ENCODE measurements at places on chromosomes 2 and 18.
A peak's percentile ranks its signal among the peaks of the same experiment; 100 is the strongest.

DNA sequence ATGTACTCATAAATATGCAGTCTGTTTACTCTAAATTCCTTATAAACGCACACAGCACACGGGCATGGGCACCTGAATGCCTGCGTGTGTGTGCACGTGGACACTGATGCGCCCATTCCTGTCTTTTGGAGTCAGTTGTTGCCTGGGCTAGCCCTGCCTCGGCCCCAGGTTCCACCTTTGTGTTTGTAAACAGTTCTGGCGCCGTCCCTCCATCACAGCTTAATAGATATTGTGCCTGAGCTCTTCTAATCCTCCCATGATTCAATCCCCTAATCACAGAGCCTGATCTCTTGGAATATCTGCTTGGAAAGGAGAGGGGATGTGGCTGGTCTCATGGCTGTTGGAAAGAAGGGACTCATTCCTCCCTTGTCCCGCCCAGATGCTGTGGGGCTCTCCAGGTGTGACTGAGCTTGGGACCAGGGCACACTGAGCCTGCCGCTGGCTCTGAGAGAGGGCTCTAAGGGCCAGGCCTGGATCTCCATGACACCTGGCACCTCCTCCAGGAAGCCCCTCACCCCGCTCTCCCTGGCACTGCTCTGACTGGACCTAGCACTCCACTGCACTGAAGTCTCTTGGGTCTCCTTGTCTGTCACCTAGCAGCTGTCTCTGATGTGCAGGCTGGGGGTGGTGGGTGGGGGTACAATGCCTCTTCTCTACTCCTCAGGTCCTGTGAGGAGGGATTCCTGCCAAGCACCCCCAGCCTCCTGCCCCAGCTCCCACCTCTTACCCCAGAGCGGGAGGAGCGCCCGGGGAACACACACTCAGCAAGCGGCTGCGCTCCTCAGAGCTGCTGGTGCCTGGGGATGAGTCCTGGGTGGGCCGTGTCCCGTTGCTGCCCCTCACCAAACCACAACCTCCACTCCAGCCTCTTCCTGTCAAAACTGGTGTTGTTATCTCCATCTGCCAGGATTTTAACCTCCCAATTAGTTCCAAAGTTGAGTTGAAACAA lies 181.3 kb downstream of the INHBB start:
- no peak for DNase-seq

GRCh38 chr2:16716024-16716423 lies 50.4 kb upstream of the CYRIA start:
- DNase-seq, result no peak

- no peak for DNase-seq
These were observed 13.6 kb upstream of the APCDD1 start for GRCh38 chr18:10440884-10441283.

GRCh38 chr18:3879114-3879835 lies 429.3 kb downstream of the TGIF1 start:
- DNase-seq, result no peak

GRCh38 chr18:2336690-2337392 lies 234.5 kb downstream of the METTL4 start:
- no peak for DNase-seq

- no peak for DNase-seq
These were observed 7.2 kb upstream of the KCNK3 start for GRCh38 chr2:26685341-26685740.

- peak; percentile 42 for DNase-seq
These were observed 280.9 kb upstream of the STON1 start for GRCh38 chr2:48249025-48249424.

GRCh38 chr2:188096910-188097309 lies 194.8 kb upstream of the GULP1 start:
- DNase-seq, result no peak

- DNase-seq, result no peak
These were observed 81.3 kb downstream of the FAM210A start for GRCh38 chr18:13645093-13645492.

DNA sequence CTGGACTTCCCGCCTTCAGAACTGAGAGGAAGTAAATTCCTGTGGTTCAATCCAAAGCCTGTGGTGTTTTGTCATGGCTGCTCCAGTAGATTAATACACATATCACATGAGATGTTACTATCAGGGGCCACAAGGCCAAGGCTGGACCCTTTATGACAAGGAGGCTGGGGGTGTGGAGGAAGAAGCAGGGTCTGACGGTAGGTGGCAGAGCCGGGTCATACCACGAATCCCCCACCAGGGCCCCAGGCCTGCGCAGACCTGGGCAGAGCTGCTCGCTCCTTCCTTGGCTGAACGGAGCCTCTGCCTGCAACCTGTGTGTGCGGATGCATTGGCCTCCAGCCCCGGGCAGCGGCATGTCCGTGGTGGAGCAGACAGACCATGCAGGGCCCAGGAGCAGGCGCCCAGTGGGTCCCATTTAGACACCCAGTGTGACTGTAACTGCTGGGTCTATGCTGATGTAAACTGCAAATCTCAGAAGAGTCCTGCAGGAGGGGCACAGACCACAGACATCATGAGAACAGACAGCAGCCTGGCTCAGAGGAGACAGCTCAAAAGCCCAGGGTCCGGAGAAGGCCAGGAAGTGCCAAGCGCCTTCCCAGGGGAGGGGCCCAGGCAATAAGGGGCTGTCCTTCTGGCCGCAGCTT lies 155.2 kb downstream of the PXDN start:
- no peak for DNase-seq

GRCh38 chr2:70978341-70979179 lies at the start of gene ANKRD53:
Gene ANKRD53 (plus strand): TSS chr2:70978630. CDS start chr2:70978646, 16 bp downstream.
- no peak for DNase-seq

GRCh38 chr2:67502346-67503065 lies 105.4 kb downstream of the ETAA1 start:
- no peak for DNase-seq

GRCh38 chr18:26722565-26722931 lies 143.0 kb downstream of the AQP4 start:
- no peak for DNase-seq

- DNase-seq, result no peak
These were observed 113.1 kb upstream of the SP3 start for GRCh38 chr2:174078275-174078674.

- DNase-seq, result peak; percentile 34
These were observed 157.5 kb upstream of the SESTD1 start for GRCh38 chr2:179422037-179422643.

DNA sequence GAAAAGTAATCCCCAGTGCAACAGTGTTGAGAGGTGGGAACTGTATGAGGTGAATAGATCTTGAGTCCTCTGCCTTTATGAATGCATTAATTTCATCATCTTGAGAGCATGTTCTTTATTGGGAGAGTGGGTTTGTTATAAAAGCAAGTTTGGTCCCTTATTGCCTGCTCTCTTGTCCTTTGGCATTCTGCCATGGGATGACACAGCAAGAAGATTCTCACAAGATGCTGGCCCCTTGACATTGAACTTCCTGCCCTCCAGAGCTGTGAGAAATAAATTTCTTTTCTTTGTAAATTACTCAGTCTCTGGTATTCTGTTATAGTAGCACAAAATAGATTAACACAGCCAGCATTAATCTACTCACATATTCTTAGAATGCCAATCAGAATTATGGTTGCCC lies 108.6 kb downstream of the EHBP1 start:
- peak; percentile 59 for DNase-seq

GRCh38 chr2:226198956-226199355 lies 600.7 kb downstream of the IRS1 start:
- DNase-seq, result no peak

GRCh38 chr2:189492451-189492850 lies 51.2 kb downstream of the WDR75 start:
- no peak for DNase-seq

- no peak for DNase-seq
These were observed 129.4 kb upstream of the DAPL1 start for GRCh38 chr2:158665536-158666302.

- no peak for DNase-seq
These were observed 37.9 kb upstream of the ITGA4 start for GRCh38 chr2:181419129-181419855.

- DNase-seq, result no peak
These were observed 48.0 kb downstream of the ARHGAP15 start for GRCh38 chr2:143177096-143177786.

DNA sequence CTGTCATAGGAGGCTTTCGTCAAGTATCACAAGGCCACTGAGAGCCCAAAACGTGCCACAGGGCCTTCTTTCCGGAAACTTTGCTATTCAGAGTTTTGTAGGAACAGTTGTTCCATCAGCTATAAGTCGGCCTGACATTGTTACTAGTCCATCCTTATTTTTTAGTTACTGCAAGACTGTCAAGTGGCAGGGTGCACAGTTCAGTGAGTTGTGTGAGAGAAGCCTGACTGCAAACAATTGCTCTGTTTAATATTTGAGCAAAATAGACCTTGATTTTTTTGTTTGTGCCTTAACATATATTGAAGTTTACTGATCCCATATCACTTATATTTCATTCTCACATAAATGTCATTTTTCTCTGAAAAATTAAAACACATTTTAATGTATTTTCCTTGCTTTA lies 110.1 kb downstream of the GALNT1 start:
- DNase-seq, result no peak

GRCh38 chr2:26884486-26884885 lies 36.6 kb downstream of the DPYSL5 start:
- DNase-seq, result no peak

- no peak for DNase-seq
These were observed 399.6 kb upstream of the SALL3 start for GRCh38 chr18:78579854-78580577.

DNA sequence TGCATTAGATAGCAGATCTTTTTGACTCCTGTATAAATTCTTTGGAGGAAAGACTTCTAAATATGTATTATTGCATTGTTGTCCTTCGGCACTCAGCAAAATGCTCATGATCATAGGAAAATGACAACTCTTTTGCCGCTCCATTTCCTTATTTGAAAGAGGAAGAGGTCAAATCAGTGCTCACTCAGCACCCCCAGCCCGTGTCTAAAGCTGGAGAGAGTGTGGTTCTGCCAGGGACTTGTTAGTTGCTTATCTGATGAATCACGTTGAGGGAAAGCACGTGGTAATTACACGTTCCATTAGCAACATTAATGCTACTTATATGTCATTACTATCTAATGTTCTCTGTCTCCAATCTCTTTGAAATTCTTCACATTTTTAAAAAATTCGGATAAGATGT lies 46.0 kb upstream of the MBP start:
- DNase-seq, result no peak

DNA sequence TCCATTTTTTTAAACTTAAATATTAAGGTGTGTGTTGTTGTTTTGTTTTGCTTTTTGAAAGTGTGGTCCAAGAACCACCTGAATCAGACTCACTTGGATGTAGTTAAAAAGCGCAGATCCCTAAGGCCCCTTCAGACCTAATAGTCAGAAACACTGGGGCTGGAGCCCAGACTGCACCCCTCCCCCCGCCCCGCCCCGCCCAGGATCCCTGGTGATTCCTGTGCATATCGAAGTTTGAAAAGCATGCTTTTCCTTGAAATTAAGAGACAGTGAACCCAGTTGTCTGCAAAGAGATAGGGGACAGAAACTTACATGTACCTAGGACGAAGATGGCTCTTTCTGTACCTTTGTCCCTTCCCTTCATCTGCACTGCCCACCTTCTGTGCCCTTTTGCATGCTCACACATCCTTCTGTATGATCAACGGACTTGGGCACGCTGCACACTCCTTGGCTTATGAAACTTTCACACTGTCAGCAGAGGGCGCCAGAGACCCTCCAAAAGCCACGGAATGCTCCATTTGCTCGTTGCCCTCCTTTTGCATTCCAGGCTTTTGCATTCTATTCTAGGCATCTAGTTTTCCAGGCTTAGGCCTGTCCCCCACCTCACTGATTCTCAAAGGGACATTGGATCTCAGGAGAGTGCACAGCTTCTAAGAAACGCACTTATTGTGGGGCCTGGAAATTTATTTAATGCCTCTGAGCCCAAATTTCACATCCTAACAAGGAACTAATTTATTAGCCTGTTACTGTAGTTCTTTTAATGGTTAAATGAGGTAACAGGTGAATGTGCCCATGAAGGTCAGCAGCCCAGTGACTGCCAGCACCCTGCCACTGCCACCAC lies 32.8 kb upstream of the SLC14A1 start:
- DNase-seq, result peak; percentile 55

DNA sequence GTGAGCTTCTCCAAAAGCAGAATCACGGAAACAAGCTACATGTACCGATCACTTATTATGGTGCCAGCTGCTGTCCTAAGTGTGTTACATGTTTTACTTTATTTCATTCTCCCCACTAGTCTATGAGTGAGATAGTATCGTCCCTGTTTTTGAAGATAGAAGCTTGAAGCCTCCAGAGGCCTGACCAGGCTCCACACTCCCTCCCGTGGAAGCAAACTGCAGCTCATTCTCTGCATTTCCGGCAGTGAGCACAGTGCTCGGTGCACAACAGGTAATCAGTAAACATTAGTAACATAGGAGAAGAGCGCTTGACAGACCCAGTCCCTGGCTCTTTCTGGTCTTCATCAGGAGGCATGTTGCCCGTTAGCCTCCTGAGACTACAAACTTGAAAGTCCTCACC lies 72.9 kb downstream of the ZBTB7C start:
- DNase-seq, result no peak

DNA sequence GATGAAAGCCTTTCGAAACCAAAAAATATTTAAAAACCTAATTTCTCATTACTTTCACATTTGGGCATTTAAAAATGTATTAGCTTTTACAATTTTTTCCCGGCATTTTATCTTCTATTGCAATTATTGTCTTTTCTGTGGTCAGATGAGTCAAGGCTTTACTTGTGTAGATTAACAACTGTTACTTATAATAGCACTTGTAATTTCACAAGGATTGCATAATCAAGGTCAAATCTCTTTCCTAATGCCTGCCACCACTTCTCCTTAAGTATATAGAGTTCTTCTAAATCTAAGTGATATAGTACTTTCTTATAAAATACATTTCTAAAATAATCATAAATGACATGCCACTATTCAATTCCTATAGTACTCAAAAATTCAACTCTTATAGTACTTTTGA lies 67.2 kb downstream of the SLC8A1 start:
- peak; percentile 74 for DNase-seq

DNA sequence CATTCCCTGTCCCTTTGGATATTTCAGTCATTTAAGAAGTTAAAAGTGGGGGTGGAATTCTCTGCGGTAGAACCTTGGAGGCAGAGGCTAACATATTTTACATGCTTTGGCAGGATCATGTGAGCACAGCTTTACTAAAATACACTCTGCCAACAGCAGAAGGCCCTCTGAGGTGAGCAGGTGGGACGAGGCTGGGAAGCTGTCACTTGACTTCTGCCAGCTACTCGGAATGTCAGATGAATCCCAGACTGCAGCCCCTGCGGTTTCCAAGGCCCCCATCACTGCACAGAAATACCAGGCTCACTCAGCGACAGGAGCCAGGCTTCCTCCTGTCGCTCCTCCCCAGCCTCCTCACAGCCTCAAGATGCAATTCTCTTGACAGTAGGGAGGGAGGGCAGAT lies 220.9 kb upstream of the REV1 start:
- no peak for DNase-seq
